ENCODE measurements at places on chromosomes 11 and 22.
A peak's percentile ranks its signal among the peaks of the same experiment; 100 is the strongest.

DNA sequence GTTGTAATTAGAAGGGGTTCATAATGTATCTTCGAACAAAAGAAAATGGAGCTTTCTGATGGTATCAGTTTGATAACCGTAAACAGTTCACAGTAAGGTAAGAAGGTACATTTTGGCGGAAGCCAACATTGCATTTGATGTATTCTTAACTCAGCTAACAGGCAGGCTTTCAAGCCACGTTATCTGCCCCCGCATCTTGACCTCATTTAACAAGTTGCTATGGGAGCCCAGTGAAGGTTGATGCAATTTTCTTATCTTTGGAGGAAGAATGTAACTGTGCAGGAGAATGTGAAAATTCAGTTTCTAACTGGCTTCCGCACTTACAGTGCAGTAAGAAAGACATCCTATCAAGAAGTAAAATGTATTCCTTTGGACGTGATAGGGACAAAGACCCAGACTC, 110.6 kb downstream of the ETS1 start:
- no peak for DNase-seq

- no peak for DNase-seq
Observed at GRCh38 chr22:17972385-17973191, 51.8 kb downstream of the MICAL3 start.

- no peak for DNase-seq
Observed at GRCh38 chr11:85886089-85887056, 31.2 kb downstream of the CCDC83 start.

DNA sequence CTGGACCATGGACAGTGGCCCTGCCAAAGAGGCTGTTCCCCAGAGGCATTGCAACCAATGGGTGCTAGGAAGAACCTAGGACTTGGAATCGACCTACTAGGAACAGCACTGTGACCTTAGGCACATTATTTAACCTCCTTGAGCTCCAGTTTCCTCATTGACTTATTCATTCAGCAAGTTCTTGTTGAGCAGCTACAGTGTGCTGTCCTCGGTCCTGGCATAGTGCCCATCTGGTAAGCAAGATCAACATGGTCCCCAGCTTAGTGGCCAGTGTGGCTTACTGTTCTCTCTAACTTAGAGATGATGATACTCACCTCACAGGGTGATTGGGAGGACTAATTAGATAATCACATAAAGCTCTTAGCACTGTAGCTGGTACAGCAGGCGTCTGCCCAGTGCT, 8.2 kb downstream of the ABCG4 start:
- no peak for DNase-seq

- no peak for DNase-seq
Observed at GRCh38 chr11:84887055-84887629, 740.0 kb downstream of the DLG2 start.

- DNase-seq: no peak
Observed at GRCh38 chr22:41951898-41952474, at the start of gene SMIM45. Gene SMIM45, plus strand, starts transcription at chr22:41952150.

- no peak for DNase-seq
Observed at GRCh38 chr22:31739795-31740201, 10.1 kb downstream of the PRR14L start.

- no peak for DNase-seq
Observed at GRCh38 chr11:59779487-59779886, 24.3 kb downstream of the STX3 start.

GRCh38 chr11:33540946-33541915, 159.4 kb downstream of the C11orf91 start:
- DNase-seq: no peak

DNA sequence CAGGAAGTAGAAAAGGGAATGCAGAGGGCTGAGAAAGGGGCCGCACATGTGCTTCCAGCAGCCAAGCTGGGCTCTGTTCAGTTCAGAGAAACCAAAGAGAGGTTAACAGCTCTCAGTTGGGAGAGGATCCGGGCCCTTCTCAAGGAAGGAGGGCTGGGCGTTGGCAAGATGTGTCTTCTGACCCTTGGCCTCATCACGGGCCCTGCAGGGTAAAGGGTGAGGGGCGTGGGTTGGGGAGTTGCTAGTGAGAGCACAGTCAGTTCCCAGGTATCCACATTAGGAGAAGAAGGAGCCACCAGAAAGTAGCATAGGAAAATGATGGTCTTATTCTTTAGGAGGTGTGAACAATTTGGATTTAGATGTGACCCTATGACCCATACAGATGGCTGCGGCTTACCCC, 73.0 kb downstream of the OSBP2 start:
- DNase-seq: no peak

DNA sequence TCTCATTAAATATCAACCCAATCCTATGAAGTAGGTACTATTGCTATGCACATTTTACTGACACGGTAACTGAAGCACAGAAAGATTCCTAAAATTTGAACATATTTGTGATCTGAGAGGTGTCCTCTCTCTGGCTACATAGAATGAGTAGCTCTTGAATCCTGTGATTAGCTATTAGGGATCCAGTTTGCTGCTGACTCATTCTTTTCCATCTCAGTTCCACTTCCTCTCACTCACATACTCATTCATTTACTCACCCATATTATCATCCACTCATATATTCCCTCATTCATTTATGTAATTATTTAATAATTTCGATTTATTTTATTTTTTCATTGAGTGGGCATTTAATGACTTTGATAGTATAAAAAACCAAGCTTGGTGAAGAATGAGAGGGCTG, 42.7 kb downstream of the OR5B17 start:
- no peak for DNase-seq

DNA sequence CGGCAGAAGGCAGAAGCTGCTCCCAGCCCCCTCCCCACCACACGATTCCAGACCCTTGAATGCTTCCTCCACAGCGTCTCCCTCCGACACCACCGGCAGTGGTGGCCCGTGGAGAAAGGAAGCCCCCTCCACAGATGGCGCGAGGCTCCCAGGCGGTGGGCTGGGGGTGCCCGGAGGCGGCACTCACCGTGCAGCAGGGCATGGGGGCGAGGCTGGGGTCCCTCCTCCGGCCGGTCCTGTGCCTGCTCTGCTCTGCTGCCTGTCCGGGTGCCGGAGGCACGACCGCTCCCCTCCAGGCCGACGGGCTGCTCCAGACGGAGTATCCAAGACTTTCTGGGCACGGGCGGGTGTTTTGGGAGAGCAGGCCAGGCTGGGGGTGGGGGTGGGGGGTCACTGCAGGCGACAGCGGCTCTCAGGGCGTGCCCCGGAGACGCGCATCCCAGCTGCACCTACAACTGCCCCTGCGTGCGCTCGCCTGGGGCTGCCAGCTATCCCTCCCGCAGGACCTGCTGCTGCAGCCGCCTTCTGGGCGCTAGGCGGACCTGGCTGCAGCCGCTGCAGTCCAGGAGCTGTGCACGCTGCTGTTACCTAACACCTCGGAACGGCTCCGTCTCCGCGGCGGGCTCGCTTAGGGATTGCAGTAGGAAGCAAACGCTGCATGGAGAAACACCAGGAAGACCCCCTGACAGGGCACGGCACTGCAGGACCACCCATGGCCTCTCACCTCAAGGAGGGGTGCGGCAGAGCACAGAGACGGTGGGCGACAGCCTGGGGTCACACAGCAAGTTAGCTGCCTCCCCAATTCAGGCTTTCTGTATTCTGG, 15.2 kb downstream of the MRGPRG start:
- no peak for DNase-seq

DNA sequence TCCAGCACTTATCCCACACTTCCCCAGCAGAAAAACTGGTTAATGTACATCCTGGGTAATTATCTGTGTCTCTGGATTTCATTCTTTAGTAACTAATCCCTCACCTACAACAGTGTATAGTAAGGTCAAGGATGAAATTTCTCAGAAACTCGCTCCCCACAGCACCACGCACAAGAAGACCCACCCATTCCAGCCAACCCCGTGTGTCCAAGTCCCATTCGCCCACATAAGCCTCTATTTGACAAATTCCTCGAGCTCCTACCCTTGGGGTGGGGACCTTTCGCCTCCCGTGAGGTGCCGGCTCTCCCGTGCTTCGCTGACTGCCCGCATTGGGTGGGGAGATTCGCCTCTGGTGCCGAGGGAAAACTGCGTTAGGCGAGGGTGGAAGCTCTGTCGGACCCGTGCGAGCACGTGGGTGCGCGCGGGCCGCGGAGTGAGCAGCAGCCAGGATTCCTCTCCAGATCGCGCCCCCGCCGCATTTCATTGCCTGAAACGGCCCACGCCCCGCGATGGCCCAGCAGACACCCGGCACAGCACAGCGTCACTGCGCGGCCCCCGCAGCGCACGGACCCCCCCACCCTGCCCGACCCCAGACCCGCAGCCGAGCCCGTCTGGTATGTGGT, 866 bp downstream of the EXPH5 start:
- DNase-seq: peak; percentile 23

- DNase-seq: no peak
Observed at GRCh38 chr11:83823461-83824025, 537.4 kb upstream of the CCDC90B start.

GRCh38 chr22:27794226-27794625, 7.3 kb downstream of the MN1 start:
- DNase-seq: no peak

- no peak for DNase-seq
Observed at GRCh38 chr11:35811783-35812182, 132.1 kb upstream of the LDLRAD3 start.

- no peak for DNase-seq
Observed at GRCh38 chr22:28647216-28647615, 32.4 kb downstream of the TTC28 start.

DNA sequence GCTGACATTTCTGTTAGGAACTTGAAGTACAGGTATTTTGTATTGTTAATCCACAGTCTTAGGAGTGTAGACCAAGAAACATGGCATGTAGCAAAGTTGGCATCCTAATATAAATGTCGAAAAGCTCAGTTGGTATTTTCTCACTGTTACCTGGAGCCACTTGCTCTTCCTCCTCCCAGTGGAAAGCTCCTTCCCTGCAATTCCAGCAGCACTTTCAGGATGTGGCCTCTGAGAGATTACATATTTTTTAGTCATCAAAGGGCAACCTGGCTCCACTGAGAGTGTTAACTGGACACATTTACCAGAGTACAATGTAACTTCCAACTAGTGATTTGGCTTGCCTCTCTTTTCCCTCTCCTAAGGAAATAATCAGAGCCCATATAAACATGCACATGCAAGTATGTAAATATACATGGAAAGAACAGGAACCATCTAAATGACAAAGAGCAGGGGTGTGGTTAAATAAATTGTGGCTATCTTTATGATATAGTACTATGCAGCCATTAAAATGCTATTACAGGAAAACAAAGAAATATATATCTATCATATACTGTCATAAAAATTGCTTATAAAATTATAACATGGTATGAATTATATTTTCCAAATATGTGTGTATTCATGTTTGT, 14.3 kb upstream of the EED start:
- no peak for DNase-seq

DNA sequence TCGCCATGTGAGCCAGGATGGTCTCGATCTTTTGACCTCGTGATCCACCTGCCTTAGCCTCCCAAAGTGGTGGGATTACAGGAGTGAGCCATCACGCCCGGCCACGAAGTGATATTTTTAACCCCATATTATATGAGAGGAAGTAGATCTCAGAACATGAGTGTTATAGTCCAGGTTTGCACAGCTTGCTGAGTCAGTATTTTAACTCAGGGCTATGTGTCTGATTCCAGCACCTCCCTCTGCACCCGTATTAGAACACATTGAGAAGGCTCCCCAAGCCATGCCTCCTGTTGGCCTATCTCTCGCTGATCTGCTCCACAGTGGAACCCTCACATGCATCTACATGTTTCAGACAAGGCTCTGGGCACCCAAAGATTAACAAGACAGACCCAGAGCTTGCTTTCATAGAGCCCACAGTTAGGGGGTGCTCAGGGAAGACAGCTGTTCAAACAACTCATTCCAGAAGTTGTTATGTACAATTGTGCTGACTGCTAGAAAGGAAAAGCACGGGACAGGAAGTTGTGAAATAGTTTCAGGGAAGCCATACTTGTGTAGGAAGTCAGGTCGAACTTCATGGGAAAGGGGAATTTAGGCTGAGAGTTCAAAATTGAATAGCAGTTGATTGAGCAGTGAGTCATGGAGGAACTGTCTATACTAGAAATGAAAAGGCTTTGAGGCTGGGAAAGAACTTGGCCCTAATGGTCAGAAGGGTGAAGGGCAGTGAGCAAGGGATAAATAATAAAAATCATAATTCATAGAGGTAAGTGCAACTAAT, 49.3 kb upstream of the CLPB start:
- no peak for DNase-seq

- no peak for DNase-seq
Observed at GRCh38 chr11:16959602-16960001, 54.6 kb downstream of the PLEKHA7 start.

DNA sequence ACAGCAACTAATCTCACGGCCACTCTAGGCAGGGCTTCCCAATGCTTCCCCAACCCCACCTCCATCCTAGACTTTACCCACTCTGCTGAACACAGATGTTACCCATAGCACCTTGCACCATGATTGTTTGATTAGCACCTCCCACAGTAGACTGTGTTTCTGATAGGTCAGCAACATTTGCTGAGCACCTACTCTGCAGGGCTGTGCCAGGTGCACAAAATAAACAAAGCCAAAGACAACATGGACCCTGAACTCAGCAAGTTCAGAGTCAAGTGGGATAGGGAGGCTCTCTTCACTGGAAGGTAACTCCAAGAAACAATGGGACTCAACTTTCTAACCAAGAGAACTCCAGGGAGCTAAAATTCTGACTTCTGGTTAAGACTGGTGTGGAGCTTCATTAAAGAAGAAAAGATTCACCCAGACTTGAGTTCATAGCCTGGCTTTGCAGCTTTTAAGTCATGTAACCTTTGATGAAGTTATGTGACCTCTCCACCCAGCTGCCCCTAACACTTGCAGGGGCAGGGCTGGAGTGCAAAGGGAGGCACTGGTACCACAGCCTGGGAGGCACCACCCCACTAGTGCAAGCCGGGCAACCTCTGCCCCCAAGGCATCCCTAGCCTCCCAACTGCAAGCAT, 6.7 kb upstream of the RTN4RL2 start:
- DNase-seq: no peak

- DNase-seq: no peak
Observed at GRCh38 chr11:4700436-4700820, 2.8 kb upstream of the OR51E2 start.

DNA sequence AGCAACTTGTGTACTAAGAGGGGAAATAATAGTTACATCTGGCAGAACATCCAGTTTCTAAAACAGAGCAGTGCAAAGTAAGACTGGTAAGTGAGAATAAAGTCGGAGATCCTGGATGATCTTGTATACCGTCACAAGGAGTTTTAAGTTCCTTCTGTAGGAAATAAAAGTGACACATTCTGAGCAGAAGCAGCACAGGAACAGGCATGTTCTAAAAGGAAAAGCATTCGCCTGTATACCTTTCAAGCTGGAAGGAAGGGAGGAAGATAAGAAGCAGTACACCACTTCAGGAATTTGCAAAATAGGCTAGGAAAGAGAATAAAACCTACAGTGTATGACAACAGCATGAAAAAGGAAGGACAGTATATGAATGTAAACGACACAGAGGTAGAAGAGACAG, 106.2 kb upstream of the TP53AIP1 start:
- DNase-seq: no peak

GRCh38 chr22:27226666-27227065, 569.3 kb downstream of the MIAT start:
- no peak for DNase-seq

Data from NCI-H446 (cell line).